ENCODE measurements at places on chromosomes 12 and 14.

- no peak for DNase-seq
Measured at GRCh38 chr12:93007544-93007943, 78.4 kb upstream of the EEA1 start.

DNA sequence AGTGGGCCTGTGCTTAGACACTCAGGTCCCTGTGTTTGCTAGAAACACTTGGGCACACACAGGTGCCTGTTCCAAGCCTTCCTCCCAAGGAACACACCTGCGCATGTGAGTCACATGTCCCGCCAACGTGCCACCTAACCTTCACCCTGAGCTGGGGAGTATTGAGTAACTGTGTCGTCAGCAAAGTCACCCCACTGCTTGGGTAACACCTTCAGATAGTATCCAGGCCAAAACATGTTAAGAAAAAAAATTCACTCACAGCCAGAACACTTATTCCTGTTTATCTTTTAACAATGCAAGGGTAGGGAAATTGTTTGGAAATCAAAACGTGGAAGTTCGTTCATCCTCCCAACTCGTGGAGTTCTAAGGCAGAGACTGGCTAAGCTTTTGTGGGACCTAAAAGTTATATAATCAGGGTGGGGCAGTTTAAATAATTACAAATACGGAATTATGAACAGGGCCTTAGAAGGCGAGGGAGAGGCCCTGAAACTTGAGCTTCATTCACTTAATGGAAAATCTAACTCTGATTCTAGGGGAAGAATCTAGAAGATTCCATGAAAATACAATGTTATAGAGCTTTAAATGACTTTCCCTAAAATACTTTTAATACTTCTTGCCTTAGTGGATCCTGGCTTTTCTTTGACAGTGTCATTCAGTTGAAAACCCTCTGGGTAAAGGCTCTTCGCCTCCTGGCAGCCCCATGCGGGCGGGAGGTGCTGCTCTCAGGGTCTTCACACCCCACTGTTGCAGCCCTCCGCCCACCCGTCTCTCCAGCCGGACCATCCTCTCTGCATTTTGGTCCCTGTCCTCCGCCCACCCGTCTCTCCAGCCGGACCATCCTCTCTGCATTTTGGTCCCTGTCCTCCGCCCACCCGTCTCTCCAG lies 30.3 kb upstream of the ADIPOR2 start:
- peak; percentile 50 for DNase-seq

DNA sequence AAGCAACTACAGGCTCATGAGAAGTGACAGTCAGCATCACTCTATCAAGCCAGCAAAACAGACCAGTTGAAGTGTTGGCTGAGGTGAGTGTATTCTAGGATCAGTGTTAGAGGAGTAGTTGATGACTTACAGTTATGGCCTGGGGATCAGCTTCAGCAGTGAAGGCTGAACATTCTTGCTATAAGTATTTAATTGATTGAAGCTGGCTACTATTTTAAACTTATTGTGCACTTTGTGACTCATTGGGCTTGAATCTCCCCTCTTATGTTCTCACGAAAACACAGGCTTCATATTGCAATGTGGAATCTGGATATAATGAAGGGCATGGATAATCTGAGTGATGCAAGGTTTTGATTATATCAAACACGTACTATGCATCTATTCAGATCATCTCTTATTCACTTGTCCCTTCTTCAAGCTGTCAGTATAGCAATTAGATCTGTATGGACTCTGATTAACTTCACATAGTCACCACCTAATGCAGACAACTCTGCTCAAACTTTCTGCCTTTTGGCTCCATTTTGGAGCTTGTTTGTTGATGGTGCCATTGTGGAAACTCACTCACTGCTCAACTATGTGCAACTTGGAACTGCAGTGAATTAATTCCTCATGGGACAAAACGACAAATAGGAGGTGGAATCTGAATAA lies 309.2 kb downstream of the SLC16A7 start:
- no peak for DNase-seq

DNA sequence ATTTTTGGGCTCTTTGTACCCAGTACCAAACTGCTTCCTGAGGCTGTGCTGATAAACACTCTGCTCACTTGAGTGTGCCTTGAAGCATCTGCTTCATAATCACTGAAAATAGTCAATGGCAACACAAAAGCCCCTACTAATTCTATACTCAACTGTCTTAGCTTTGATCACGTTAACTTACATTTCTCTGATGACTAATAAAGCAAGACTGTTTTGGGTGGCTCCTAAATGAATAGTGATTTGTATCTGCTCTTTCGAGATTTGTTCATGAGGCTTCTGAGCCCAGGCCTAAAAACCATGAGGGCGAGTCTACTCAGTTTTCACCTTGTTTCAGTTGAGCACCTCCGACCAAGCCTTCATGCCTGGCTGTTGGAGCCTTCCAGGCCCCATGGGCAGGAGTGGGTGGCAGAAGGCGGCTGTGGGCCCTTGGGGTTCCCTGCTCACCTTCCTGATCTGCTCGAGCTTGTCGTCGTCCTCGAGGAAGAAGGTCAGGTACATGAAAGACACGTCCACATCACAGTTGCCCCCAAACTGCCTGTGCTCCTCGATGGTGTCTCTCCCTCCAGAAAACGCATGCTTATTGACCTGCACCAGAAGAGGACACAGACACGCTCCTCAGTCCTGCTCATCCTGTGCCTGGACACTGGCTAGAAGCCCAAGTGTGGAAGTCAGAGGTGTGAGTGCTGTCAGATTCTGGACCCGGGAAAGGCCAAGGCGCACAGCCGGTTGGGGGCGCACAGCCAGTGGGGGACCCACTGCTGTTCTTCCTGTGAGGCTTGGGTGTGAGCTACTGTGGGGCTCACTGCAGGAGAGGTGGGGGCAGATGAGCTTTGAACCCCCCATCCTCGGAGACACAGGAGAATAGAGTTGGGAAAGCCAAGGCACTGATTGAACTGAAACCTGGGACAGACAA lies 13.7 kb downstream of the SLC25A47 start:
- no peak for DNase-seq

GRCh38 chr12:124032265-124032886 lies 59.4 kb downstream of the ZNF664 start:
- peak; percentile 55 for DNase-seq

- no peak for DNase-seq
Measured at GRCh38 chr12:46686267-46686942, 139.4 kb downstream of the SLC38A4 start.

DNA sequence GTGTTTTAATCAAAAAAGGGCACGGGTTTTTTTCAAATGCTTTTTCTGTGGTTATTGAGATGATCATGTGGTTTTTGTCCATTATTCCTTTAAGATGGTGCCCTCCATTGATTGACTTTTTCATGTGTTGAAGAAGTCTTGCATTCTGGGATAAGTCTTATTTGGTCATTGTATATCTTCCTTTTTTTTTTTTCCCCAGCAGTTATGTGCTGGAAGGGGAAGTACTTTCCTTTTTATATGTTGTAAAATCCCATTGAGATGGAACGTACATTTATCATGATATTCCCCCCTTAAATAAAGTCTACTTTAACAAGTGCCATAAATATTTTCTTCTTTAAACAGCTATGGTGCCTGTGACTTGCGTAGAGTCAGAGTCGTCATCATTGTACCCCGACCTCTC lies 24.8 kb upstream of the MUCL1 start:
- no peak for DNase-seq

GRCh38 chr14:100622708-100623485 lies 35.7 kb upstream of the BEGAIN start:
- peak; percentile 1 for DNase-seq

GRCh38 chr12:94618995-94619695 lies 31.2 kb downstream of the TMCC3 start:
- DNase-seq = peak; percentile 44

GRCh38 chr14:100297320-100298300 lies 8.6 kb downstream of the SLC25A29 start:
- DNase-seq = no peak

GRCh38 chr14:101600891-101601605 lies 39.8 kb downstream of the DIO3 start:
- DNase-seq = no peak

DNA sequence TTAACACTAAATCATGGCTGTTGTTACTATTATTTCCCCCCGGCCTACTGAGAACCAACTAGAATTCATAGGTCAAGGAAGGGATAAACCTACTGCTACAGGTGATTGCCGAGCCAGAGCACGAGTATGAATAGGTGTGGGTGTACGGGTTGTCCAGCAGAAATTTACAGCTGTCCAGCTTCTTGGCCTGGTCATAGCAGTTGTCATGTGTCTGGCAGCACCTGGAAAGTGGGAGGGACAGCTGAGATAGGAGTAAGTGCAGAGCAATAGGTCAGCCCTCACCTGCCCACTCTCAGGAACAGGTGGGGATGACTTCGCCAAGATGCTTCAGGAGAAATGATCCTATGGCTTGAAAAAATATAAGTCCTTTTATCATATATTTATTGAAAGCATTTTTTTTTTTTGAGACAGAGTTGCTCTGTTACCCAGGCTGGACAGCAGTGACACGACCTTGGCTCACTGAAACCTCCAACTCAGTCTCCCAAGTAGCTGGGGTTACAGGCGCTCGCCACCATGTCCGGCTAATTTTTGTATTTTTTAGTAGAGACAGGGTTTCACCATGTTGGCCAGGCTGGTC lies 2.6 kb downstream of the PLA2G1B start:
- no peak for DNase-seq

DNA sequence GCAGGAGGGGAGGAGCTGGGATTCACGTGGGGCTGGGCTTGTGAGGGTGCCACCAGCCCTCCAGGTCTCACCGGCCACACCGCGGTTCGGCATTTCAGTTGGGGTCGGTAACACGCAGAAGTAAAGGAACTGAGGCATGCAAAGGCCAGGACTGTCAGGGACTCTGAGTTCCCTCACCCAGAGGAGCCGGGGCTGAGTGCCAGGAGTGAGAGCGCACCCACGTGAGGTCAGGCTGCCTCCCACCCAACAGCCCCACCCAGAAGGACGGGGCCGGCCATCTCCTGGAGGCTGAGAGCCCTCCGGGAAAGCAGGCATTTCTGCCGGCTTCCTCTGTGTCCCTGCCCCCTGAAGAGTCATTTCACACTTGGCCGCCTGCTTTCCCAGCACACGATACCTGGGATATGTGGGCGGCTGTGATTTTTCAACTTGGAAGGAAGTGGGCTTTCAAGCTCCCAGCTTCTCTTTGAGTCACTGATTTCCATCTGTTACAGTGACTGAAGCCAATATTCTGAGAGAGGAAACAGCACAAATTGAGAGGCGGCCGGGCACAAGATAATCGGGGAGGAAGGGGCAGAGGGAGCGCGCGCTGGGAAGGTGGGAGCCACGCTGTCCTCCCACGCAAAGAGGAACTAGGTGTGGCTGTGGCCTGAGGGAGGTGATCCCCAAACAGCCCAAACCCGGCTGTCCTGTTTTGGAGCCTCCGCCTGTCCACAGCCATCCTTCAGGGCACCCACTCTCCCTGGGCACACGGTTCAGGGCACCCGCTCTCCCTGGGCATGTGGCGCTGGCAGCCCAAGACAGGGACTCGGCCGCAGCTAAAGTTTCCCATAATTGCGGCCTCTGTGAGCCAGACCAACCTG lies 19.0 kb downstream of the GALNT9 start:
- no peak for DNase-seq

GRCh38 chr12:122517877-122518276 lies 8.9 kb downstream of the RSRC2 start:
- DNase-seq = no peak

- DNase-seq = peak; percentile 87
Measured at GRCh38 chr14:106039400-106039799, 513.0 kb downstream of the TMEM121 start.

DNA sequence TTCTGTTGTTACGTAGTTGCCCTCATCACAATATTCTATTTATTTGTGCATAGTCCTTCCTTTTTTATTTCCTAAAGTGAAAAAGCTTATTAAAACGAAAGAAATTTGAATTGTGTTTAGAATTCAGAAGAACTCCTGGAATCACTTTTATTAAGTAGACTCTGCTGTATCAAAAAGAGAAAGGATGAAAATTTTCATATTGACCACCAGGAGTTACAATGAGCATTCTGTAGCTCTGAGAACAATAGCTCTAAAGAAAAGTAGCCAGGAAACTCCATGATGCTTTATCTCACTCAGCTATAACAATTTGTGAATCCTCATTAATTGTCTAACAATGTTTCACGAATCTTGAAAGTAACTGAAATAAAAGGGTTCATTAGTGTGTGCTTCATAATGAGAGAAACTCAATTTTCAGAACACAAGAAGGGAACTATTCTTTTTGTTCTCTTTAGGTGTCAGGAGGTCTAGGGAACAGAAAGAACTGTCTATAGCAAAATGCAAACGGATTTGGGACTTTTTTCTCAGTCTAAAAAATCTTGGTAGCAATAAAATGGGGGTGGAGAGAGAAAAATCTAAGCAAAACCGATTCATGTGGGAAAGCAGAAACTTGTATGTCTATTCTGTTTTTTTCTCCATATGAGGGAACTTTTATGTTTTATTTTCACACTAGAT lies 19.3 kb downstream of the ASCL1 start:
- DNase-seq = no peak

DNA sequence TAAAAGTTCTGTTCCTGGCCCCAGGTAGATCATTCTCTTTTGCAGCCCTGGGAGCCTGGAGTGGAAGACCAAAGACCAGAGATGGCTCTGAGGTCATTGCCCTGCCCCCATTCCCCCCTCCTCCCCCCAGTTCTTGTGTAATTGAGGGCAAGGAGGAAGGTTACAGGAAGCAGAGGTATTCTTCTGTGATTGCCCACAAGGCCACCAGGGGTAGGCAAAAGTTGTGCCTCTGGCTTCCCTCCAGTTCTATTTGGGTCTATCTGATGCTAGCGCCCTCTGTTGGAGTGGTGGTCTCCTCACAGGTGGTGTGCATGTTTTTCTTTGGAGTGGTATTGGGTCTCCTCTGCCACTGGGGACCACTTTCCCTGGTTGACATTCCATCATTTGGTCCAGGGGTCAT lies 41.2 kb upstream of the CRY1 start:
- DNase-seq = peak; percentile 55

- DNase-seq = peak; percentile 26
Measured at GRCh38 chr14:23539248-23540140, 12.1 kb downstream of the ZFHX2 start.

- no peak for DNase-seq
Measured at GRCh38 chr14:33618361-33619105, 332.3 kb downstream of the EGLN3 start.

DNA sequence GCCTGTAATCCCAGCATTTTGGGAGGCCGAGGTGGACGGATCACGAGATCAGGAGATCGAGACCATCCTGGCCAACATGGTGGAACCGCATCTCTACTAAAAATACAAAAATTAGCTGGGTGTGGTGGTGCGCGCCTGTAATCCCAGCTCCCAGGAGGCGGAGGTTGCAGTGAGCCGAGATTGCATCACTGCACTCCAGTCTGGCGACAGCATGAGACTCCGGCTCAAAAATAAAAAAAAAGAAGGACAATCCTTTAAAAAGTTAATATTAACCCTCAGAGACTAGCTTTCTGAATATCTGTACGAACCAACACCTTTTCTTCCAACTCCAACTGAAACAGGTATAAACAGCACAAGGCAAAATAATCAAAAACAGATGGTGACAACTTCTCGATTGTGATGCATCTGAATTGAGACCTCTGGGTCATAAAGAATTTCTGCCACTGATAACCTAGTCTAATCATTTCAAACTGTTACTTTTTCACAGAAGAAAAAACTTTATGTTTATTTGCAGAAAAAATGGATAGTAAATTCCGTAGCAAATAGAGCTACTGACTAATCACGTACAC lies 27.8 kb downstream of the CLIP1 start:
- DNase-seq = no peak
